GDM1 (cell line): ENCODE measurements at places on chromosomes 2 and 18.

GRCh38 chr2:168194784-168195522 is 52.4 kb downstream of the STK39 start:
- DNase-seq: no peak

DNA sequence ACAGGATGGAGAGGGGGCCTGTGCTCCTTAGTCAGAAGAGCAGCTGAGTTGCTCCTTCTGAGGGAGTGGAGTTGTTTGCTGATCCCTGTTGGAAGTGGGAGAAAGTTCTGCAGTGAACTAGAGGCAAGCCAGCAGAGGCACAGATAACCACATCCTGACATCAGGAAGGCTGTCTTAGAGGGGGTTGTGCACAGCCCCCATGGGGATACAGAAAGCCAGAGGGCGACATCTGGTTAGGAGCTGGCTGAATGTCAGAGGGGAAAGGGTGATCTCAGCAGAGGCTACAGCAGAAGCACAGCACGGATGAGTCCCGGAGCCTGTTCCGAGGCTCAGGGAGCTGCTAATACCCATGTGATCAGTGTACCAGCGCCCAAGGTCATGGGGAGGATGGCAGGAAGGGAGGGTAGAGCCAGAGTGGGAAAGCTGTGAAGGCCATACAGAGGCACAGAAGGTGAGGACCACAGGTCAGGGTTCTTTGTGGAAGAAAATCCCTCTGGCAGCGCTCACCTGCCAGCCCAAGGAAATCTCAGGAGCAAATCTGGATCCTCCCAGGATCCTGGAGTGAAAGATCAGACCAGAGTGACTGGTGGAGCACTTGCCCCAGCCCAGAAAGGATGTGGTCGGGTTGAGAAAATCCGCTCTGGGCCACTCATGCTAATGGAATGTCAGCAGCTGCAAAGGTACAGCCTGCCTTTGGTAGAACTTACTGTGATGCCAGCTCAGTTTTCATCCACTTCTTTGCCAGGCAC is 111.8 kb downstream of the STPG4 start:
- DNase-seq: no peak

- DNase-seq: no peak
These were observed 109.1 kb downstream of the RIF1 start for GRCh38 chr2:151518802-151519201.

GRCh38 chr2:130963849-130964793 is 127.4 kb downstream of the ARHGEF4 start:
- no peak for DNase-seq

DNA sequence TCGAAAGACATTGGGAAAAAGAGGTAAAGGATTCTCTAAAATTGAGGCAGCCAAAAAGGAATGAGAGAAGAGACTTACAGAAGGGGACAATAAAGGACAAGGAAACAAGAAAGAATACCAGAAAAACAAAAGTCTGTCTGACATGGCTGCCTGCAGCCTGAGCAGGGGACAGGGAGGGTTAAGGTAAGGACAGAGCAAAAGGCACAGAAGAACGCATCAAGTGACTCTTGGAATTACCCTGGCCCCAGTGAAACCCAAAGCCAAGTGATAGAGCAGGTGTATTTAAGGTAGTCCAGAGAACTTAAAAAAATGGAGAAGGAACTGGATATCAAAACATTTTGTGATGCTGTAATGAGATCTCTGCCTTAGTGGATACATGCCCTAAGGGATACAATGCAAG is 47.1 kb upstream of the XIRP2 start:
- DNase-seq: no peak

DNA sequence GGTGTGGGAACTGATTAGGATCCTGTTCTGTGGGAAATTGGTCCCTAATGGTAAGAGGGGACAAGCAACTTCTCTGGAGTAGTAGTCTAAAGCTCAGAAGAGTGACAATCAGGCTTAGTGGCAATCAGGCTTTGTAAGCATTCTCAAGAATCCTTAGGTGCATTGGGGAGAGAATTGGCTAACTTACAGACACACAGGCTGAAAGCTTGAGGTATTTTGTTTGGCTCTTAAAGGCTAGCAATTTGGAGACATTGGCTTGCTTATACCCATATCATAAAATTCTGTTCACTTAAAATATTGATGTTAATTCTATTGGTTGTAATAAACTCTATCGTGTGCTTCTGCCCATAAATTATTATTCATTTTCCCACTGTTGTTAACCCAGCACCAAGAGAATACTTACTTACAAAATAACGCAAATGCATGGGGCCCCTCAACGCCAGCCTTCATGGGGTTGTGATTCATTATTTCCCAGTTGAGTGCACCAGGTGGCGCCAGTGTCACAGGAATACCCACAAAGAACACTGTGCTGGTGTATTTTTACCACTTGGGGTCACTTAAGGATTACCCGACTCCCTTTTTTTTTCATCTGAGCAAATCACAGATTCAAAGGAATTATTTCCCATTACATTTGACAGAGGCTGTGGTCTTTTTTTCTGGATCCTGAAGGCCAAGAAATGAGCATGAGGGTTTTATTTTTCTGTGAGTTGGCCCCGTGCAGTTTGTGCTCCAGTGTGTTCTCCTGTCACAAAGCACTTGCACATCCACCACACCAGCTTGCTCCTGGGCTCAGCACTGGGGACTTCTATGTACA is 45.5 kb downstream of the DDX1 start:
- DNase-seq: peak; percentile 35

DNA sequence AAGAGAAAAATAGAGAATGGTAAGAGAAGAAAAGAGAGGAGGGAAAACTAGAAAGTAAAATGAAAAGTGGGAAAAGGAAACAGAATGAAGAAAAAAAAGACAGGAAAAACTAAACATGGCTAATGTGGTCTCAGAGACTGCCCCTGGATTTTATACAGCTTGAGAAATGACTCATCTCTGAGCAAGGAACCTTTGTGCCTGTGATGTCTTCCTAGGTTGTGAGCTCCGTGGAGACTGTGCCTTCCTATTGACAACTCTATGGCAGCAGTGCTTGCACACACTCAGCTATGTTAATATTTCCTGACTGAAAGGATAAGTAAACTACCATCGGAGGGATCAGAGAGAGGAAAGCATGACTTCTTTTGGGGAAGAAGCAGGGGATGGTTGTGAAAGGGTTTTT is 203.8 kb downstream of the RDH14 start:
- DNase-seq: no peak

DNA sequence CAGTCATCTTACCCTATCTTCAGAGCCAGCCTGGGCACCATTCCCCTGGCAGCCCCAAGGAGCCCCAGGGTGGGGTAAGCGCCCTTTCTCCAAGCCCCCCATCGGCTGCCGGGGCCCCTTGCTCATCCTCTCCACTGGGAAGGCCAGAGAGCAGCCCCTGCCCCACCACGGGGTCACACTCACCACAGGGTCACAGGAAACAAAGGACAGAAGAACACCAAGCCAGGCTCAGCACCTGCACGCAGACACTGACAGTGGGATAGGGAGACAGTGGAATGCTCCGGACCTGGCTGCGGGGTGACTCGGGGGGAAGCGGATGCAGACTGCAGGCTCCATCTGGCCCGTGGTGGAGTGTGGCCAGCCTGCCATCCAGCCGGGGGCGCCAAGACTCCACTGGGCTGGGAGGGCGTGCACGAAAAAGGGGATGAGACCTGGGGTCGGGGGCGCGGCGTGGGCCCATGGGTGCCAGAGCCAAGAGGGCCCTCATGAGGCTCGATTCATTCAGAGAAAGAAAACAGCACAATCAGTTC is 21.1 kb downstream of the HDAC4 start:
- DNase-seq: no peak

DNA sequence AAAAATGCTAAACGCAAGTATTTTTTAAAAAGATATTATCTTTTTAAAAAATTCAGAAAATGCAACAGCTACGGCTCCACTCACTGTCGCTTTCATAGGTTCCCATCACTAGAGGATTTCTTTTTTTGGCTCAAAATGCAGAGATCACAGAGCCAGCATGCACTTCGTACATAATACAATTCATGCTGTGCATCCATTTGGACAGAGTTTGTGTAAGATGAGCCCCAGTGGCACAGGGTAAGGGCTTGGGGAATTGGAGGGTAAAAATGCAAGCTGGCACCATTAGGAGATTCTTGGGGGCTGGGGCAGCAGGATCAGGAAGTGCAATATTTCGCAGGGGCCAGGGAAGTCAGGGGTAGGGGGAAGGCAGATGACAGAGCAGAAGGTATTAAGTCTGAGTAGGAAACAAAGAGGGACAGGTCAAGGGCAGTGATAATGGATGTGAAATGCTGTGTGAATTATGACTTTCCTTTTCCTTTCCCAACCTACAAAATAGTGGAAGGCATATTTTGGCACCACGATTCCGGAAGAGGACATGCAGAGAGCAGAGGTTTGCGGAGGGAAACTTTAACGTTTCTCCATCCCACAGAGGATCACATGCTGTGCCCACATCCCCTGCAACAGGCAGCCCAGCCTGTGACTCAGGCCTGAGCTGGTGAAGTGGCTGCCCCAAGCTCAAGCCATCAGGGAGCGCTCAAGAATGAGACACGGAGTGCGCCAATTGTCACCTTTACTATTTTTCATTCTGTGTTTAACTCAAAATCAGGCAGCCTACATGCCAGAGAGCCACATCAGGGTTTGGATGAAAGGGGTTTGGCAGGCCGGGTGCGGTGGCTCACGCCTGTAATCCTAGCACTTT is 4.7 kb downstream of the CAPG start:
- peak; percentile 95 for DNase-seq

- no peak for DNase-seq
These were observed 17.0 kb downstream of the RND3 start for GRCh38 chr2:150470435-150470834.

DNA sequence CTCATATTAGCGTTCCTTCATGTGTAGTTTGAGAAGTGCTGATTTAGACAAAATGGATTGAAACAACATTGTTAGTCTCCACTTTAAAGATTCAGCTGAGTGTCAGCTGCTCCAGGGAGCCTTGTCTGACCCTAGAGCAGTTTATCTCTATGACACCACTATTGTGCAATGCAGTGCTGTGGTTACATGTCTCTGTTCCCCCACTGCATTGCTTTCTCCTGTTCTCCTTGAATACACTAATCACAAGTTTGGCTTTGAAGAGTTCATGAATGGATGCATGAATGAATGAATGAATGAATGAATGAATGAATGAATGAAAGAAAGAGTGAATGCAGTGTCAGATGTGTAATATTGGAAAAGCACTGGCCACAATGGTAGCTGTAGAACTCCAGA is 38.3 kb downstream of the GCG start:
- DNase-seq: no peak

GRCh38 chr2:118102433-118103082 is 14.3 kb downstream of the INSIG2 start:
- DNase-seq: no peak

DNA sequence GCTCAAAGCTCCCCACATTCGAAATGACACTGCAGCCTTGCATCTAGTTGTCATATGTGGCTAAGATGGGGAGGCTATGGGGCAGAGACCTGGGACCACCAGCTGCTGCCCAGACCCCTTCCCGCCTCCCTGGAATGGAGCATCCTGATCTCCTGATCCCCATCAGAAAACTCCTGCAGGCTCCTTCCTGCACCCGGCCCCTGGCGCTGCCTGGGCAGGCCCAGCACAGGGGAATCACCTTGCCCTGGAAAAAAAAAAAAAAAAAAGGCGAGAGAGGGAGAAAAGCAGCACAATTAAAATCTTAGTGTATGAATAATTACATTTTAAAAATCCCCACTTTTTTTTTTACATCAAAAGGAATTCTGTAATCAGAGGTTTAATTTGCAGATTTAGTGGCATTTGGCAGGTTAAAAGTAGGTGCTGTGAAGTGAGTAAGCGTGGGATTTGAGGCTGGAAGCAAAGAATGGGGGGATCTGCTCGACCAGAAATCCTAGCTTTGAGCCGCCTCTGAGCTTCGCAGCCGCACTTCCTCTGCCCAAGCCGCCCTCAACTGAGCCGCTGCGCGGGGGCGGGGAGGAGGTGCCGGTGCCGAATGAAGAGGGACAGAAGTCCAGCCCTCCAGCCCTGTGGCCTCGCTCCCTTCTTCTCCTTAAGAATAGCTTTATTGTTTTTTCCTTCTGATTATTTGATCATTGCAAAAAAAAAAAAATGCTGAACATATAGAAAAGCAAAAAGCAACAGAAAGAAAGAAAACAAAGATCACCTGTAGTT is 30.0 kb downstream of the THNSL2 start:
- no peak for DNase-seq

DNA sequence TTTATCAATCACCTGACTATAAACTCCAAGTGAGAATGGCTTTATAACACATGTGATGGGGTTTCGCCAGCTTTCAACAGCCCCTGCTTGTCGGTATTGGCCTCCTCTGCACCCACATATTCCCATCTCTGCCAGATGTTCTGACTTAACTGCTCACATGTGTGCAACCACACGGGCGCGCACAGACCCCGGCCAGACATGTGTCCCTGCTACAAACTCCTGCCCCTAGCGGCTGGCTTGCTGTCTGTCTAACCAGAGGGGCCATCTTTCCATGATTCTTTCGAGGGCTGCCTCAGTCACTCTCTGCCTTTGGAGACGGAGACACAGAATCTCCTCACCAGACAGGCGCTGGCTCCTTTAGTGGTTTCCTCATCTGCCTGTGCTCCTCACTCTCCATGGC is 15.3 kb downstream of the STON1 start:
- DNase-seq: no peak

GRCh38 chr2:191012845-191013681 is 908 bp downstream of the STAT1 start:
- DNase-seq: no peak

- no peak for DNase-seq
These were observed 137.3 kb downstream of the ZNF804A start for GRCh38 chr2:184735611-184736010.

- DNase-seq: no peak
These were observed 221.6 kb upstream of the SP5 start for GRCh38 chr2:170493426-170494097.

DNA sequence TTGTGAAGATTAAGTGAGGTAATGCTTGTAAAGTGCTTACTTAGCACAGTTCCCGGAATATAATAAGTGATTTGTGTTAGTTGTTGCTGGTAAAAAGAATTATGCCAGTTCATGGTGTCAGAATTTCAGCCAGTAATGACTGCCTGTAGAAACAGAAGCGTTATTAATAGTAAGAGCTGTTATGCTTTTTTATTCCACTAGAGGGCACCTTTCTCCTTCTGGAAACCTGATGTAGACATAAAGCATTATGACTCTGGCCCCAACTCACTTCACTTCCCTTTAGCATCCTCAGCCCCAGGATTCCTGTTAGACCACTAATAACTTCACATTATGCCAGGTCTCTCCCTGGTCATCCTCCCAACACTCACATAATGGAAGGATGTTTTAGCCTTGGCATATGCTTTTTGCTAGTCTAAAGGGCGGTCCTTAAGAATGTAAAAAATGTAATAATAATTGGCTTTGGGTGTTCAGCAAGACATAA is 34.9 kb downstream of the C18orf54 start:
- DNase-seq: peak; percentile 19

DNA sequence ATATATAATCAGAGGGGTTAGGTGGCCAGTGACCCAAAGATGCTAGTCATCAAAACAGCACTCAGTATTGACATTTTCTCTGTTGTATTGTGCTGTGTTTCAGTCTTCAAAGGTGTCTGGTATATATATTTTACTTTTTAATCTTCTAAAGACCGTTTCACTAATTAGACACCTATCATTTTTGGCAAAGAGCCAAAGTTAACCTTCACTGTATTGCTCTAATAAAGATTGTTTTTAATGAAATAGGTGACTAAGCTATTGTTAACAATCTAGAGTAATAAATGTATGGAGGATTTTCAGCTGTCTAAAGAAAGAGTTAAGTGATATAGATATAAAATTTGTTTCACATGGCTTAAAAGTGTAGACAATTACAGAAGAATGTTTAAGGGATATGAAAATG is 264.0 kb downstream of the CNTNAP5 start:
- DNase-seq: no peak

- no peak for DNase-seq
These were observed 122.0 kb downstream of the MDH1 start for GRCh38 chr2:63710732-63711131.
